Left colon (tissue), 2 donors: ENCODE measurements at places on chromosomes 16 and 17. TPM values are rescaled to one million over a fixed set of nuclear protein-coding genes. Genes with fewer than 3 reads are reported as not detected.

- DNase-seq, result no peak
These were observed 7.9 kb downstream of the KLHDC4 start for GRCh38 chr16:87757841-87758426.

Gene CEP131
- 9.5 TPM for total RNA-seq

Gene WNK4
- 41.2 TPM for total RNA-seq

- DNase-seq, result no peak
These were observed 4.9 kb upstream of the POLR3E start for GRCh38 chr16:22292320-22292719.
